Spinal cord (tissue), 10 donors: ENCODE measurements at places on chromosomes 7 and 10. TPM values are rescaled to one million over a fixed set of nuclear protein-coding genes. Genes with fewer than 3 reads are reported as not detected.

Gene MMD2
- 7.1 TPM for total RNA-seq

Gene IPMK
- 19.3 TPM for total RNA-seq

Gene ZNF239
- 9.8 TPM for total RNA-seq

Gene RGR
- total RNA-seq, result 3.4 TPM

Gene FOXK1
- 20.7 TPM for total RNA-seq

Gene CAPZA2
- total RNA-seq, result 214 TPM

Gene RET
- 9.5 TPM for total RNA-seq

DNA sequence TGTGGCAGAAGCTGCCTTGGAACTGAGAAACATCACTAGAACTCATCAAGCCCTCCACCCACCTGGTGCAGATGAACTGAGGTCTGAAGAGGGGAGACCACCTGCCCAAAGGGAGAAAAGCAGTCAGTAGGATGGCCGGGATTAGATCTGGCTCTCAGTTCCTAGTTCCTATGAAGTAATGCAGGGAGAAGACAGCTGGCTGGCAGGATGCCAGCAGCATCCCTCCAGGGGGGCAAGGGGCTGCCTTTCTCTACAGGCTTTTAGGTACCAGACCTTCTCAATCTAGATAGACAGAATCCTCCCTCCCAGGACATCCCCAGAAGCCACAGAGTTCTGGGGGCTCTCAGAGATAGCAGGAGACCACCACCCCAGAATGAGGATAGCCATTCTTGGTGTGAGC is 7.8 kb downstream of the CRHR2 start:
- peaks cover 3% of the 10 kb centered on the region for H3K27me3 ChIP-seq
- H3K4me1 ChIP-seq, result peaks cover 4% of the 10 kb centered on the region
- H3K4me3 ChIP-seq, result no peak overlapping the region
- no peak for DNase-seq
- no peak overlapping the region for H3K27ac ChIP-seq
- H3K36me3 ChIP-seq, result no peaks in the 10 kb centered on the region

DNA sequence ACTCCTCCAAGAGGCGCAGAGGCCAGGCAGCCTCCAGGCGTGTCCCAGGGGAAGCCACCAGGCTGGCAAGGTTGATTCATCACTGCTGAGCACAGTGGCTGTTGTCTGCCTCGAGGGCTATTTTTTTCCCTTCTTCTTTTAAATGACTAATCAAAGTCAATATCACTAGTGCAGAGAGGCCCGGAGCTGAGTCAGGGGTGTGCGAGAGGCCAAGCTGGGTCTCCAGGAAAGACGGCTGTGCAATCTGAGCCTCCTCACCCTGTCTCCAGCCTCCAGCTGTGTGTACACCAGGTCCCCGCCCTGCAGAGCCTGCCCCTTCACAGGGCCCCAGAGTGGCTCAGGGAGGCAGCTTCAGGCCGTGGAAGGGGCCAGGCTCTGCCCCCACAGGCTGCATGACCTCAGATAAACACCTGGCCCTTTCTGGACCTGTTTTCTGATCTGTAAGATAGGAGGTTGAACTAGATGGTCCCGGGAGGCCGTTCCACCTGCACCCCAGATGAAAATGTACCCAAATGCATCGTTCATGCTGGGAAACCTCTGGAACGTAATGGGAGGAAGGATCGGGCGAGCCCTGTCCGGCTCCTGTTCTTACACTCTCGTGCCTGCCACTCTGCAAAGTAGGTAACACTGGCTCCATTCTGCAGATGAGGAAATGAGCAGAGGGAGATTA is 3.7 kb downstream of the STX1A start:
- H3K4me3 ChIP-seq, result no peak overlapping the region
- H3K27me3 ChIP-seq, result no peaks in the 10 kb centered on the region
- no peak for DNase-seq
- H3K27ac ChIP-seq, result no peak overlapping the region

GRCh38 chr10:77644557-77645243 is 7.1 kb upstream of the KCNMA1 start:
- no peak overlapping the region for H3K4me3 ChIP-seq
- H3K36me3 ChIP-seq, result no peaks in the 10 kb centered on the region
- peaks cover 14% of the 10 kb centered on the region for H3K27me3 ChIP-seq
- no peak overlapping the region for H3K27ac ChIP-seq
- no peak for DNase-seq

- H3K27ac ChIP-seq, result no peak overlapping the region
- H3K36me3 ChIP-seq, result peaks cover 2% of the 10 kb centered on the region
- DNase-seq, result no peak
- no peak overlapping the region for H3K4me3 ChIP-seq
Observed at GRCh38 chr10:131009791-131010190, 301.7 kb downstream of the TCERG1L start.

GRCh38 chr10:53573498-53573897 is 800.9 kb upstream of the MBL2 start:
- H3K4me3 ChIP-seq, result no peak overlapping the region
- H3K27ac ChIP-seq, result no peak overlapping the region
- no peaks in the 10 kb centered on the region for H3K27me3 ChIP-seq
- no peak for DNase-seq
- H3K4me1 ChIP-seq, result no peaks in the 10 kb centered on the region

DNA sequence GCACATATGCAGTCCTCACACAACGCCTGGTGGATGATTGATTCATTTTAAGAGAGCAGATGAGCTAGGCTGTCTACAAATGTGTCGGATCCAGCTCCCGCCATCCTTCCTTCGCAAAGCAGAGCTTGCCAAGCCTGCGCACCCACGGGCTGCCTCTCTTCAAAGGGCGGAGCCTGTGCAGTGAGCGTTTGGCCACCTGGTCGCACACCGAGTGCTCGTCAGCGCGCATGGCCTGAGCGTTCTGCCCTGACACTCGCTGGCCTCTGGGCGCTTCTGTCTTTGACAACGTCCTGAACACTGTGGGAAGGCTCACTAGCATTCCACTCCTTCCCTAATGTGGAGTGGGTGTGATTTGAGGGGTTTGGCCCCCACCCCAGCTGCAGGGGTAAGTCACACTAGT is 47.1 kb upstream of the TMEM72 start:
- peaks cover 36% of the 10 kb centered on the region for H3K4me1 ChIP-seq
- H3K36me3 ChIP-seq, result no peaks in the 10 kb centered on the region
- H3K27ac ChIP-seq, result peak overlapping the region; percentile 12
- no peaks in the 10 kb centered on the region for H3K27me3 ChIP-seq
- H3K4me3 ChIP-seq, result peak overlapping the region; percentile 44

- H3K4me3 ChIP-seq, result no peak overlapping the region
- no peak overlapping the region for H3K27ac ChIP-seq
- no peaks in the 10 kb centered on the region for H3K36me3 ChIP-seq
- no peaks in the 10 kb centered on the region for H3K27me3 ChIP-seq
Observed at GRCh38 chr7:154566877-154567276, 436.0 kb downstream of the PAXIP1 start.

DNA sequence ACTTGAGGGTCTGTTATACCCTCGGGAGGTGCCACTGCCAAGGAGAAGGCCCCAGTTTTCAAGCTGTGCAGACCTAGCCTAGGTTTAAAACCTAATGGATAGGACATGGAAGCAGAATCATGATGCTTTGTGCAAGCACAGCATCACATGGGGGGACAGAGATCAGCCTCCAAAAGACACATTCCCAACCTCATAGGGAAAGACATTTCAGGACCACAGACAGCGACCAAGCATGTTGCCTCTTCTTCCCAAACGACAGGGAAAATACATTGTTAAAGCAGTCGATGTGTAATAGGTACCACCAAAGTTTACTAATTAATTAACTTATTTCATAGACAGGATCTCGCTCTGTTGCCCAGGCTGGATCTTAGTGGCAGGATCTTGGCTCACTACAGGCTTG is 573.9 kb downstream of the TCERG1L start:
- no peak overlapping the region for H3K27ac ChIP-seq
- peaks cover 7% of the 10 kb centered on the region for H3K4me1 ChIP-seq
- H3K27me3 ChIP-seq, result no peaks in the 10 kb centered on the region

GRCh38 chr10:98488669-98489430 is 42.1 kb upstream of the HPS1 start:
- H3K36me3 ChIP-seq, result no peaks in the 10 kb centered on the region
- no peak for DNase-seq
- no peak overlapping the region for H3K27ac ChIP-seq
- H3K27me3 ChIP-seq, result no peaks in the 10 kb centered on the region
